Stimulated activated CD8-positive, alpha-beta memory T cell treated with anti-CD3 and anti-CD28 coated beads, Interleukin-15, amount 100 ng/mL, for 48 hours (primary cell): ENCODE measurements at places on chromosomes 11 and 22.

DNA sequence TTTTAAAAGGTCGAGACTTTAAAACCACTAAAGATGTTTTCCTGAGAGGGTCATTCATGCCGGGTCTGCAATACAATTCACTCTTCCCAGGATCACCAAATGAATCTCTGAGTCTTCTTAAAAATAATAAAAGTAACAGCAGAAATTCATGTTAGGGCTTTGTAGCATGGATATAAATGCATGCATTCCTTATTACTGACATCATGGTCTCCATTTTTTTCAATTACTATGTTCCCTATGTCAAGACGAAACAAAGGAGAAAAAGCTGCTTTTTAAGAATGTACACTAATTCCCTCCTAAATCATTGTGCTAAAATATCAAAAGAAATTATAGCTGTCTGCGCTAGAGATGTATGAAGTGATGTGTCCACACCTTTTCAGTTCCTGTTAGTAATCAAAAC, 789.9 kb upstream of the LRRC4C start:
- DNase-seq = no peak

DNA sequence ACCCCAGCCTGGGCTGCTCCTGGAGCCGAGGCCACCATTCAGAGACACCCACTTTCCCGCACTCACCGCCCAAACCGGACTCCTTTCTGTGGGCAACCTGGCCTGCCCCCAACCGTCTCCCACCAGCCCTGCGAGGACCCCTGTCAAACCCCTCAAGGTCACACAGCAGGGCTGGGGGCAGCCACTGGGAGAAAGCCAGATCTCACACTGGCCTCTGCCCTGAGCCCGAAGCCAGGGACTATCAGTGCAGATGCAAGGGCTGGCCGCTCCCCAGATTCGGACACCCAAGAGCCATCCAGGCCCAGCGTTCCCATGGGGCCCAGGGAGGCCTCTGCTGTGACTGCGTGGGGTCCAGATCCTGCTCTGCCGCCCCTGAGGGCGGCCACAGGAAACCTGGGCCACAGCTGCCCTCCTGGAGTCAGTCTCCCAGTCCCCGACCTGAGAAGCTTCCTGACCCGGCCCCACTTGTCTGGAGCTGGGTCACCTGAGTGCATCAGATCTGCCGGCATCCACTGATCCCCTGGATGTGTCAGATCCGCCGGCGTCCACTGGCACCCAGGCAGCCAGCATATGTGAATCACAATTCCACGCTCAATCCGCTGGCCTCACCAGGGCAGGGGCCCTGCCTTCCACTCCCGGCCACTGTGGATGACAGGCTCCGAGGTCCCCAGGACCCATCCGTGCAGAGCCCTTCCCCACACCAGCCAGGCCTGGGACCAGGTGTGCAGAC, 139.7 kb downstream of the BRD1 start:
- DNase-seq = no peak

DNA sequence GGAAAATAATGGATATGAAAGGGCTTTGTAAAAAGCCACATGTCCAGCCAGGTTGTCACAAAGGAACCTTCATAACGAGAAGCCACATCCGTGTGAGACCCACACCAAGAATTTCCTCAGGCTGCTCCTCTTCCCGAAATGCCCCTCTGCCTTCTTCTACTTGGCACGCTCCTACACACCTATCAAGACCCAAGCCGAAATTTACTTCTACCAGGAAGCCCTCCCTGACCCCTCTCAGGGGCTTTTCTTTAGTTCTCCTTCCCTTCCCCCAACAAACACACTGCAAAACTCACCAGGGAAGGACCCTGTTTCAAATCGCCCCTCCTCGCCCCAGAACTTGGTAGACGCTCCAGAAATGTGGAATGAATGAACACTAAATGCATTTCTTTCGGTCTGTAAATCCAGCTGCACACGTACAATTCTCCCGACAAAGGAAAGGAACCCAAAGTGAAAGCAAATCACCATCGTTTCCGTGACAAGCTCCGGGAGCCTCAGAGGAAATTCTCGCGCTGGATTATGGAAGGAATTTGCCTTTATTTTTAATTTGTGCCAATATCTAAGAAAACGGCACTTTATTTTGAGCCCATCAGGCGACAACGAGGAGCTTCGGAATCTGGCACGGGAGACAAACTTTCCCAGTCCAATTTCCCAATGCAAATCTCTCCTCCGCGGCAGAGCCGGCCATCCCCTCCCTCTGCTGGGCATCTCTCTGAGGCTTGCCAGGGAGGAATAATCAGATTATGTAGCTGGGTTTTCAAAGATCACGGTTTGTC, 13.2 kb upstream of the SHISAL1 start:
- no peak for DNase-seq

- no peak for DNase-seq
Measured at GRCh38 chr22:46693634-46694415, 44.2 kb downstream of the CERK start.

DNA sequence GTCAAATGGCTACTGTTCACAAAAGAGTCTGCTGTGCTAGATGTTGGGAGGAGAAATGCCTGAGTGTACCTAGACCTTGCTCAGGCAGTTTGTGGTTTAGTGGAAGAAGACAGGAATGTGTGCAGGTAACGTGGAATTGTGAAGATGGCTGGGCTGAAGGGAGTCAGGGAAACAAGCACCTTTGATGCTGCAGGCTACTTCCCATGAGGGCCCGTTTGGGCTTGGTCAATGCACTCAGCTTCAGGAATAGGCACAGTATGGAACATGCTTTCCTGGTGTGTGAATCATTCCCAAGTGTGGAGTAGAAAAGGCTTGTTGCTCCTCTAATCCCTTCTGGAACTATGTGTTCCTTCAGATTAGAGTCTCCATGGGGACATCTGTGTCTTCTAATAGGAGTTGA, 318.3 kb upstream of the MTNR1B start:
- no peak for DNase-seq

DNA sequence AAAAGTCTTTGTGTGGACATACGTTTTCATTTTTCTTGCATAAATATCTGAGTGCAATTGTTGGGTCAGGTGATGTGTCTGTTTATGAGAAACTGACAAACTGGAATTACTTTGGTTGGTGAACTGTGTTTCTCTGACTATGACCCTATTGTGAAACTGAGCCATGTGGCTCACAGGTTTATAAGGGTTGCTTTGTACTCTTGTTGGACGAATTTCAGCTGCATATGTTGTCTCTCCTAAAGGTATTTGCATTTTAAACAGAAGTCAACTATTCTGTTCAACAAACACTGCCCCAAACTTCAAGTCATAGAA, 34.4 kb upstream of the RASD2 start:
- no peak for DNase-seq

GRCh38 chr11:44814881-44815592, 88.3 kb downstream of the TSPAN18 start:
- no peak for DNase-seq

DNA sequence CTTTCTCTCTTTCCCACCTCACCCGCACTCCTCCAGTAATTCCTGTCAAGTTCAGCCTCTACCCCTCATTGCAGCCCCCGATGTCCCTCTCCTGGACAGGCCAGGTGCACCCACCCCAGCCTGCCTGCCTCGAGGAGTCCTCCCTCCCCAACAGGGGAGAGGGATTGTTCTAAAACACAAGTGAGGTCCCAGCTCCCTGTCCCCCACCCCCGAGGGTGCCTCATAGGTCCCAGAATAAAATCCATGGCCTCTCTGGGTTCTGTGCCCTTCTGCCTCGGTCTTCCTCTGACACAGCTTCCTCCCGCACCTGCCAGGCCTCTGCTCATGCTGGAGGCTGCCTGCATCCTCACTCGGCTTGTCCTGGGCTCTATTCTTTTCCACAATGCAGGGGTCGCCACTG, 720.1 kb downstream of the BRD1 start:
- DNase-seq = no peak

DNA sequence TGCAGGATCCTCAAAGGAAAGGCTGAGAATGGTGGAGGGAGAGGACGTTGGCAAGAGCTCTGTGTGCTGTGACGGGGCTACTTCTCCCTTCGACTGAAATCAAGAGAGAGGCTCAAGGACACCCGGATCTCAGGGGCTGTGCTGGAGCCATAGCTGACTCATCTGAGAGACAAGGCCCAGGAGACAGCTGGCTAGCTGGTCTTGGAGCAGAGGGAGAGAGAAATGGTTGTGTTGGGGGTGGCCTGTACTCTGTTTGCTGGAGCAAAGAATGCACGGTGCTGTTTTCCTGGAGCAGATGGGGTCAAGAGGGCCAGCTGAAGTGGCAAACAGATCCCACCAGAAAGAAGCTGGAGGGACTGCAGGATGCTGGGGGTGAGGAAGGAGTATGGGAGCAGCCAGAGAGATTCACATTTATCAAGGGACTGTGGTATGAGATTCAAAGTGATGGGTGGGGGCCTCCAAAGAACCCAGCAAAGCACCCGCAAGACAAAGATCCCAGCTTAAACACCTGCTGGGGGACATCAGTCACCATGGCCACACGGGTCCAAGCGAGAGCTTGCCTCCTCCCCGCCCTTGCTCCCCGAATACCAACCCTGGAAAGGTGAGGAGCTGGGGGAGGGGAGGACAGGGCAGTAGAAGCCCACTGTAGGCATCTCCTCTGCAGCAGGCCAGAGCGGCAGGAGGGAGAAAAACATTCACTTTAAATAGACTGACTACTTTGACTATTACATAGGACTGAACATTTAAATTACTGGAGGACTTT, 40.8 kb downstream of the MAP6 start:
- DNase-seq = no peak

DNA sequence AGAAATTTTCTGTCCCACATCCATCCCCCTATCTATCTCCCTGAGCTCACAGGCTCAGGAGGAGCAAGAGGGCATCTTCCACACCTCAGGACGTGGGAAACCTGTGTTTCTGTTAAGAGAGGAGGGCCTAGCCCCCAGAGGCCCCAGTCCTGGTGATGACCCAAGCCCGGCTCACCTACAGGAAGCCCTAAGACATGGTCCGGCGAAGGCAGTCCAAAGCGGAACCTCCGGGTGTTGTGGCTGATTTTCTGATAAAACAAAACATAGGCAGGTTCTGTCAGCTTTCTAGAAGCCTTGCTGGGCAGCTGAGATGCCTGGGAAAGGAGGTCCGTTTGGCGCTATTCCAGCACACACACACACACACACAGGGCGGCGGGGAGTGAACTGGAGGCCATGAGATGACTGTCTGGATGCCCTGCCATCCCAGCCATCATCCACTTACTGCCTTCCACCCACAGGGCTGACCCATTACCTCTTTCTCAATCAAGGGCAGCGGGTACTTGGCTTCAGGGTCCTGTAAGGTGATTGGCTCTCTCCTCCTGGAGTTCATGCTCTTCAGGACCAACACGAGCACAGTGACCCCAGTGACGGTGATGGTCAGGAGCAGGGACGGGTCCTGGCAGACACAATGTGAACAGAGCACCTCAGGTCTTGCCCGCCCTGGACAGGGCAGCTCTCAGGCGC, 882 bp downstream of the CYB5R2 start:
- no peak for DNase-seq

- no peak for DNase-seq
Measured at GRCh38 chr11:62799486-62799885, 5.8 kb downstream of the NXF1 start.

GRCh38 chr22:19018256-19018655, 82.2 kb upstream of the PRODH start:
- DNase-seq = no peak

GRCh38 chr22:44677353-44677840, 24.6 kb upstream of the PRR5 start:
- DNase-seq = no peak

- DNase-seq = no peak
Measured at GRCh38 chr11:79371152-79371551, 69.7 kb downstream of the TENM4 start.

DNA sequence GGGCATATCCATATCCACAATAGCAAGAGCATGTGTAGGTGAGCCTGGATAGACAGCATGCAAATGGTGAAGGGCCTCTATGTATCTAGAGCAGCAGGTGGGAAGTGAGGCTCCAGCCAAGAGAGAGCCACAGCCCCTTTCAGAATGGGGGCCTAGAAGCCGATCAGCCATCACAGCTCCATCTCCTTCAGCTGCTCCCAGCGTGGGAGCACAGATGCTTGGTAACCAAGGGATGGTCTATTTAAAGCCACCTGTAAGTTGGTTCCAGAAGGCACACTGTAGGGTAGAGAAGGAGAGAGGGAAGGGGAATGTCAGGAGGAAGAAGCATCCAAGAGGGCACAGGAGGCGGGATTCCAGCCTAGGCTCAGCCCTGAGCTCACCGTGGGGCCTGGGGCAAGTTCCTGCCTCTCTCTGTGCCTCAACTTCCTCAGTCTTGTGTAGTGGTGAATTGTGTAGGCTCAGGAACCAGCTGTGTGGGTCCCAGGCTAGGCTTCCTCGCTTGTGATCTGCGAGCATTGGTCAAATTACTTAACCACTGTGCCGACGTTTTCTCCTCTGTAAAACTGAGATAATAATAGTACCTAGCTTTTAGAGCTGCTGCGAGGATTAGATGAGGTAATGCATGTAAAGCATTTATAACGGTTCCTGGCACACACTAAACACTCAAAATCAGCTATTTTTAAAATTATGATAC, 122.9 kb upstream of the NAV2 start:
- DNase-seq = no peak

DNA sequence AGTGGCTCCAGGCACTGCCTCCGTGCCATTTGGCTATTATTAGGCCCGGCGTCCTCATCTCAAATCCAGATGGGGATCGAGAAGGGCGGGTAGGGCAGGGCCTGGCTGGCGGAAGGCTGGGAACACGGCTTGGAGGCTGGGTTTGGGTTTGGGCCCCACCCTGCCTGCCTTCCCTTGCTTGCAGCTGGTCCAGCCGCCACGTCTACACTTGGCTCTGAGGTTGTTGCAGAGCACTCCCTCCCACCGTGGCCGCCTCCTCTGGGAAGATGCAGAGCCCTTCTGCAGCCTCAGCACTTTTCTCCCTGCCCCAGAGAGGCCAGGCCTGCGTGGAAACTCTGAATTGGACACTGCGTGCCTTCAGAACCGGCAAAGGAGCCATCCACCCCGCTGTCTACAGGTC, 5.2 kb upstream of the SMTN start:
- DNase-seq = no peak

GRCh38 chr22:47435826-47436225, 673.4 kb downstream of the TBC1D22A start:
- DNase-seq = no peak

- no peak for DNase-seq
Measured at GRCh38 chr11:76634886-76635285, 35.7 kb downstream of the LRRC32 start.
